Activated naive CD4-positive, alpha-beta T cell treated with anti-CD3 and anti-CD28 coated beads, Interleukin-2, amount 50 U/mL, for 72 hours (primary cell): ENCODE measurements at places on chromosomes 1 and 21. TPM values are rescaled to one million over a fixed set of nuclear protein-coding genes. Genes with fewer than 3 reads are reported as not detected.
A peak's percentile ranks its signal among the peaks of the same experiment; 100 is the strongest.

GRCh38 chr1:230754796-230755195, 7.6 kb downstream of the CAPN9 start:
- DNase-seq = no peak

DNA sequence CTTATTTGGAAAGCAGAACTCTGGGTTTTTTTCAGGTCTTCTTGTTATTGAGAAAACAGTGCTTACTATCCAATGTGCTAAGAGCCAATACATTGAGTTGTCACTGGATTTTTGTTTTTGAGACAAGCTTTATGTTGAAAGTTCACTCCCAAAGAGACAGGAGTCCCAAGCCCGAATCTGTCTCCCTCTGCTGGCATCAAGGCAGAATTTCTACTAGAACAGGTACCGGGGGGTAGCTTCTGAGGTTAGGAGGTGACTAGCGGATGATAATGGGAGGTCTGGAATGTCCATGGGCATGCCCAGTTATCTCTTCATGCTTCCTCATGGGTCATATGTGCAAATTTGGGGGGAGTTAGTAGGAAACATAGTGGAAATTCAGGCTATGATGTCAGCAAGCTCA, 25.1 kb downstream of the ZNF124 start:
- DNase-seq = no peak

DNA sequence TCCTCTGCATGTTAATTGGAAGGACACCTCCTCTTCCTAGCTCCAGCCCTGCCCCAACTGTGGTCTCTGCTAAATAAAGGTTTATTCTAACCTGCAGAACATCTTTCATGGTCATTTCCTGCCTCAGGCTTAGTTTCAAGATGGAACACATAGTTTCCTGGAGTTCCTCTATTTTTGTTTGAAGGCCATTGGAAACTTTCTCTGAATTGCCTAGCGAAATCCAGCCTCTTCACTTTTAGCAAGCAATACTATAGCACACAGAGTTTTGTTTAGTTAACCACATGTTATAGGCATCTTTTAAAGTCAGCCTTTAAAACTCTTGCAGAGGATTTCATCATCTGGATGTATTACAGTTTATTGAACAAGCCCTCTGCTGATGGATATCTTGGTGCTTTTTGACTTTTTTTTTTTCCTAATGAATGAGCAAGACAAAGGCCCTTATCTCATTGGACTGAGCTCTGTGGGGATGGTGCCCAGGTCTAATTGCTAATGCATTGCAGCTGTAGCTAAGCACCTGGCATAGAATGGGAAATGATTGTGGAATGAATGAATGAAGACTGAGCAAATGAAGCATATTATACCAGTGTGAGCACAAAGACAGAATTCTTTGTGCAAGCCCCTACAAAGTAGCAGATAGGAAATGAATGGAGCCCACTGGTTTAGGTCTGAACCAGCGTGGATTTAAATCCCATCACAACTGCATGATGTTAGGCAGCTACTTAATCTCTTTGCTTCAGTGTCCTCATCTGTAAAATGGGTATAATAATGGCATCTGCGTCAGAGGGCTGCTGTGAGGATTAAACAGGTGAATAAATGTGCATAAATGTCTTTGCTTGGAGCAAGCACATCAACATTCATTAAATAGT, 641 bp upstream of the CFAP107 start:
- no peak for DNase-seq

DNA sequence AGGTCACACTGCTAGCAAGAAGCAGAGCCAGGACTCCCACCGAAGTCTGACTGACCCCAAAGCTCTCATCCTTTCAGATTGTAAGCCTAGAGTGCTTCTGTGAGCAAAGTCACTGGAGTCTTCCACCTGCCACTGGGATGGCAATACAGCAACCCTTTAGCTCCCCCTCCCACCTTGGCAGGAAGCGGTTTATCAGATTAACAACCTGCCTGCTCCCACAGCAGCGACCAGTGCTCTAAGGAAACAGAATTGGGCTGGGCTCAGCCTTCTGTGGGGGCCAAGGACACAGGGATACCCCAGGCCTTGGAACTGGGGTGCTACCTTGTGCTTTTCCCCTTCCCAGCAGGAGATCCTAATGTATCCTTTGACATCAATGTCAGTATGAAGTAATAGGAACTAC, 76.0 kb downstream of the GFI1 start:
- DNase-seq = peak; percentile 7

DNA sequence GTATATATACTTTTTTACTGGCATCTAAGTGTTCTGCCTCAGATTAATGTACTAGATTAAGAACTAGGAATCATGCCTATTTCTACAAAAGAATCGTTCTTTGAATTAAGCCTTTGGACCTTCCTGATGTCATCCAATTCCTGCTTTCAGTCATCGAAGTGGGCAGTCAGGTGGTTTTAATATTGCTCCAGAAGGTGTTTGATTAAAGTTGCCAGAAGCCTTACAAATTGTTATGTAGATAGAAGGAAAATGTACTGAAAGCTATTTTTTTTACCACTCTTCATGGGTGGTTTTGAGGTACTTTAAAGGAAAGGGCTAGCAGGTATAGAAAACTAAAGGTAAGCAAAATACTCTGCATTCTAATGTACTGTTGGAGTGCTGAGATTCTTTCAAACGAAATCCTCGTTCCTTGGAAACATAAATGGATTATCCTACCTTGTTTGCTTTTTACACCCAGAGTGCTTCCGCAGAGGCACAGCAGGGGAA, 716 bp downstream of the CTBS start:
- DNase-seq = no peak

The FLVCR1 gene
- 9.1 TPM for total RNA-seq

The HSD3B2 gene
- not detected for total RNA-seq

The MYCBP gene
- total RNA-seq = 42.9 TPM

The AKNAD1 gene
- total RNA-seq = not detected
